Central memory CD4-positive, alpha-beta T cell (primary cell): ENCODE measurements at places on chromosomes 13 and 19.

DNA sequence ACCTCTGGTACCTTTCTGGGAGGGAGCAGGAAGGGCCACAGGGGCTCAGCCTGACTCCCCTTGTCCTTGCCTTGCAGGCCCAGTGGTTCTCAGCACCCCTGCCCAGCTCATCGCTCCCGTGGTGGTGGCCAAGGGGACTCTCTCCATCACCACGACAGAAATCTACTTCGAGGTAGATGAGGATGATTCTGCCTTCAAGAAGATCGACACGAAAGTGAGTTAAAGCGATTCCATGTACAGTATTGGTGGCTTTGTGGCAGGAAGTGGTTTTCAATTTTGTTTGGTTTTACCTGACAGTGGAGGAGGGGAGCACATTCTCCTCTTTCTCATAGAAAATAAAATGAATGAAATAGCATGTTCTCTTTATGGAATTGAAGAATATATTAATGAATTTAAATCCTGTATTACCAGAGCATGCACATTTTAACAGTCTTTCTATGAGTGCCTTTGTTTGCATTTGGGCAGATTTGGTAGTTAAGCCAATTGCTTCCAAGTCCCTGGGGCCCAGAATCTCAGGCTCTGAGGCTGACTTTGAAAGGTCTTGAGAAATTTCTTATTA lies 4.1 kb downstream of the MAB21L1 start:
- DNase-seq = no peak

GRCh38 chr13:87674247-87674738 lies 3.1 kb downstream of the SLITRK5 start:
- DNase-seq = no peak

GRCh38 chr19:16118489-16119033 lies 6.9 kb downstream of the RAB8A start:
- DNase-seq = no peak

GRCh38 chr13:101341464-101341863 lies 74.8 kb downstream of the NALCN start:
- no peak for DNase-seq

DNA sequence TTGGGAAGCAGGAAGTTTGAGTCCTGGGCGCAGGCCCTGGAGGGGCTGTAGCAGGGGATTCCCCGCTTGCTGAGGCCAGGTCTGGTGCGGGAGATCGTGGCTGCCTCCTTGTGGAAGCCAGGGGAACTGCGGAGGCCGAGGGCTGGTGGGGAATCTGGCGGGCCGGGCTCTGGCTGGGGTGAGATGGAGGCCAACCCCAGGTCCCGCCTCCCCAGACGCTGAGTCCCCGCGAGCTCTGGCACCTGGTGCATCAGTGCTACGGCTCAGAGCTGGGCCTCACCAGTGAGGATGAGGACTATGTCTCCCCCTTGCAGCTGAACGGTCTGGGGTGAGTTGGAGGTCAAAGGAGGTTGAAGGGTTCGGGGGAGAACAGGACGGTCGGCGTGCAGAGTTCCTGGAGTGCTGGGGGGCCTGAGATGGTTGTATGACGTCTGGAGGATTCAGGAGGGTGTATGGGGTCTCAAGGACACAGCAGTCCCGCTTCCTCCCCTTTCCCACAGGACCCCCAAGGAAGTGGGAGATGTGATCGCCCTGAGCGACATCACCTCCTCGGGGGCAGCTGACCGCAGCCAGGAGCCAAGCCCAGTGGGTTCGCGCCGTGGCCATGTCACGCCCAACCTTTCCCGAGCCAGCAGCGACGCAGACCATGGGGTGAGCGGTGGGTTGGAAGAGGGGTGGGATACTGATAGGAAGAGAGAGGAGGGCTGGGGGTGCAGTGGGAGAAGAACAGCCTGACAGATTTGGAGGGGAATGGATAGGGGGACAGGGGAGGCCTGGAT lies 13.1 kb downstream of the GRAMD1A start:
- DNase-seq = peak; percentile 75

DNA sequence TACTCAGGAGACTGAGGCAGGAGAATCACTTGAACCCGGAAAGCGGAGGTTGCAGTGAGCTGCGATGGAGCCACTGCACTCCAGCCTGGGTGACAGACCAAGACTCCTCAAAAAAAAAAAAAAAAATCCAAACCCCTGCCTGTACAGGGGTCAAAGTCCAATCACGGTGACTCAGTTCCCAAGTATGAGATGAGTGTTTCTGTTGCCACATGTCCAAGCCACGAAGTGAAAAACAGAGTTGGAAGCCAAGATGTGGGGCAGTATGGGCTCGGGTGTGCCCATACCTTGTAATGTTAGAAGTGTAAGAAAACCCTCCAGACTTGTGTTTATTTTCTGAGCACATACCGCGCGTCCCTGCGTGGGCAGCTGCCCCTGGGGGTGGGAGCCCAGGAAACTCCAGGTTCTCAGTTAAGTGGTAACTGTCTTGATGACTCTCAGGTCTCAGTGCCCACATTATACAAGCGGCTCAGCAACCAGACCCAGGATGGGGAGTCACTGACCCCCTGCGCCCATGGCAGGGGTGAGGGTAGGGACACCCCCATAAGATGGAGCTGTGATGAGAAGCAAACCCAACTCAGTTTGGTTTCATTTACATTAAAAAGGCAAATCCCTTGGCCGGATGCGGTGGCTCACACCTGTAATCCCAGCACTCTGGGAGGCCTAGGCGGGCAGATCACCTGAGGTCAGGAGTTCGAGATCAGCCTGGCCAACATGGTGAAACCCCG lies 1.2 kb upstream of the GPX4 start:
- DNase-seq = no peak

- DNase-seq = no peak
Observed at GRCh38 chr19:58570770-58571574, 2.2 kb downstream of the MZF1 start.
